NCI-H1436 (cell line): ENCODE measurements at places on chromosomes 1 and 21.

DNA sequence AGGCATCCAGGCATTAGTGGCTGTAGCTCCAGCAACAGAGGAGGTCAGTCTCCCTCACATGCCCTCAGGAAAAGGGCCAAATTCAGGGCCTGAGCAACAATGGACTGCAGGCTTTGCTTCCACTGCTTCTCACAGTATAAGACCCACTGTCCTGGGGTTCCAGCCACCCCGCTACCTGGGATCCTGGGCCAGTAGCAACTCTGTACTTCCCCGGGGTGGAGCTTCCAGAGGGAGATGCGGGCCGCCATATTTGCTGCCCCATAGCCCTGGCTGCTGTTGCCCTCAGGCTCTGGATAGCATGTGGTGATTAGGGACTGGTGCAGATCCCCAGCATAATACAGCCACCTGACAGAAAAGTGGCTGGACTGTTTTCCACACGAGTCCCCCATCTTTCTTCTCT, 201.1 kb upstream of the POGK start:
- no peak for DNase-seq

GRCh38 chr1:117372863-117373412, 5.7 kb downstream of the MAN1A2 start:
- no peak for DNase-seq

DNA sequence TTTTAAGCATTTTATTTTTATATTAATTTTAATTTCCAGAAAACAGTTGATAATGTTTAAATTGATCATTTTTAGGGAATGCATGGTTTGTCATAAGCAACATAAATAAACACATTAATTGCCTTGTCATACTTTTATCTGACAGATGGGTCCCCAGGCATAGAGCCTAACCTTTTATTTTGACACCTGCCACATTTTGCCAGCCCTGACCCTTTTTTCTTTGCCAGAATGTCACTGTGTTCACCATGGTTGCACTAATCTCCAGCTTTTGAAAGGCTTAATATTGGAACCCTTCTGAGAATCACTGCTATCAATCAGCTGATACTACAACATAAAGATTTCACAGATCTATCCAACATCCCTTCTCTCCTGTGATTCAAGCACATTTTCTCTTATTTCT, 56.0 kb upstream of the DPYD start:
- DNase-seq = no peak

DNA sequence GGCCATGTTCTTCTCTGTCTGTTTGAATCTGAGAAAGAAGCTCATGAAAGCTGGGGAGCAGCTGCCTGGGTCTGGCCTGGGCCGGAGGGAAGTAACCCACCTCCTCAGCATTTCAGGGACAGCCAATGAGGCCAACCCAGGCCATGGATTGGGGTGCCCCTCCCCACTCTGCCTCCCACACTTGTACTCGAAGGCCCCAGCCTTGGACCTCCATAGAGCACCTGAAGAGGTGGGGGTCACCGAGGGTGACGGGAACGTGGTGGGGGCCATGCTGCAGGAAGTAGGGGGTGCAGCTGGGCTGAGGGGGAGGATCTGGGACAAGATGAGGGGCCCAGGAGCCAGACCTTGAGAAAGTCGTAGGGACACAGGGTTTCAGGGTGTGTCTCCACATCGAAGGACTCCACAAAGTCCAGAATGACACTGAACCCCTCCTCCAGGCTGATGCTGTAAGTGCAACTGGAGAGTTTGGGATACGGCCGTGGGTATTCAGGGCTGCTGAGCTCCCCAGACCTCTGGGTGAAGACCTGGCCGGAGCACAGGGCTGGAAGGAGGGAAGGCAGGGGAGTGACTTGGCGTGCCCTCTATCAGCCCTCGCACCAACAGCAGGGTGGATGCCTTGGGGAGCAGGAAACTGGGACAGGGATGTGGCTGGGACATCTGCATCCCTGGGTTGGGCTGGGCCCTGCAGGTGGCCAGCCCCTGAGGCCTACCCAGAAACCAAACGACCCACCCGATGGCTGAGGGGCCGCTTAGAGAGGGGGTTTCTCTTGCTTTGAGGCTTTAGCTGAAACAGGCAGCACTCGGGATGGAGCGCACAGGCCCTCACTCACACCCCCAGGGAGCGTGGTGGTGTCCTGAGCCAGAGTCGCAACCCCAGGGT, 3.8 kb downstream of the MASP2 start:
- no peak for DNase-seq

DNA sequence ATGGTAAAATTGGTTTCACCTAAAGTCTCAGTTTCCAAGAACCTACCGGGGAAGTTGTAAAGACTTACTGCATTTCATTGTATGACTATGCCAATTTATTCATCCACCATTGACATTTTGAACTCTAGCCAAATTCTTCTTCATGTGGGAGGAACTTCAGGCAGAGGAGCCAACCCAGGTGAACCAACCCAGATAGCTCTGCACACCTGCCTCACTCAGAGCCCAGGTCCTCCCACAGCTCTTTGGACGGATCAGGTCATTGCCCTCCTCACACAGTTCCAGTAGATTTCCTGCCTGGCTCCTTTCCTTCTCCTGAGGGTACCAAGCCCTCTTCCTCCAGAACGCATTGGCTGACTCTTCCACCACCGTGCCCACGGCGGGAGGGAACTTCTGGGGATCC, 121.7 kb downstream of the DTL start:
- no peak for DNase-seq

DNA sequence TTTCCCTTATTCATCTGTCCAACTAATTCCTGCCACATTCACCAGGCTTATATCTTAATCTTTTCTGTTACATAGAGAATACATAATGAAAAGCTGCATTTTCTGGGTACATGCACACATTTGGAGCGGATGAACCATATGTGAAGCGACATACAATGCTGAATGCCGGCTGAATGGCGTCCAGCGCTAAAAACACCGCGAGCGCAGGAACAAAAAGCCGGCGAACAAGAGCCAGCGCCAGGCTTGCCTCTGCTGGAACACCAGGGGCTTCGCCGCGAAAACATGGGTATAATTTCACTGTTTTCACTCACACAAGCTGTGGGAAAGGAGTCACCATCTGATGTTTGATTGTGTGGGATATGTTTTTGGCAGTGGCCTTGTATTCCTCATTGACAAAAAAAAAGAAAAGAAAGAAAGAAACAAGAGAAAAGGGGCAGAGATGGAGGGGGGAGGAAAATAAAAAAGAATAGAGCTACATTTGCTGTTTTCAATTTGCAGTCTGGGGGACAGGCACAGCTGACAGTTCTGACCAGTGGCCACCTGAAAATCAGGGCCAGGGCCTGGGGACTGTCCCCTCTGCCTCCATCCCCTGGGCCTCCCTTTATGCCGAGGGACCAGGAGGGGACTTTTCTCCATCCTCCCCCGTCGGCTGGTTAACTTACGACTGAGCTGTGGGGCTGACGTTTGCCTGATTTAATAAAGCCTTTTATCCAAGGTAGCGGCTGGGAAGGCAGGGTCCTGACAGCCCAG, 70.2 kb upstream of the OLIG2 start:
- no peak for DNase-seq

GRCh38 chr1:152039886-152040285, 3.1 kb upstream of the S100A11 start:
- DNase-seq = peak; percentile 15

- DNase-seq = no peak
Measured at GRCh38 chr1:1157033-1157365, 16.7 kb upstream of the TTLL10 start.

DNA sequence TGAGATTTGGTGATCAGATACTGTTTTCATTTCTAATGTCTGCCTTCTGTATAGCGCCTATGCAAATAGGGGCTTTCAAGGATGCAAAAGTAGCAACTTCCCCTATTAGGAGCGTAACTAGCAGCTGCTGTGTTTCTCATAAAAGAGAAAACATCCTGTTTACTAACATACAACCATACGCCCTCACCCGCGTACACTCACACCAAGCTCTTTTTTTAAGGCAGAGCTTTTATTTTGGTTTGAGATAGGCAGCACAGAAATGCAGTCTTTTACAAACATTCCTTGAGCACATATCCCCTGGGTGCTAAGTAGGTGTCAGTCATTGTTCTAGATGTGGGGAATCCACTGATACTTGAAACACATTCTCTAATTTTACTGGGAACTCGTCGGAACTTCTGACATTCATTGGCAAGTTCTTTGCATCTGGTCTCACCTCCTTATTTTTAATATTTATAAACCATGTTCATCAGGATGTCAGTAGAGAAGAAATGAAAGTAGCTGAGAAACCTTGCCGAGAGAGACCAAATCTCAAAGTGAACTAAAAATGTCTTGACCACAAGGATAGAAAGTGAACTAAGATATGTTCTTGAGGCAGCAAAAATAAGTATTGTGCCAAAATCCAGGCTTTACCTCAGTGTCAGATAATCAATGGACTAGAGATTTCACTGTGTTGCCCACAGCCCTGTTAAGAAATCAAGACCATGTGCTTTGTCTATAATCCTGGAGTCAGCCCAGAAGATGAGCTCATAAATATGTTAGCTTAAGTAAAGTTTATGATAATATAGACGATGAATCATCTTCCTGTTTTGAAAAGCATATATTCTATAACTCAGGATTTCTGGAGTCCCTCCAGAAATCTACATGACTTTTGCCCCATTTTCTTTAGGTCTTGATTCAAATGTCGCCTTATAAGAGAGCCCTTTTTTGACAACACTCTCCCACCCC, 350.9 kb downstream of the ST6GALNAC3 start:
- no peak for DNase-seq

- no peak for DNase-seq
Measured at GRCh38 chr1:156359973-156360372, 9.0 kb upstream of the RHBG start.

GRCh38 chr1:4549930-4550329, 104.5 kb upstream of the AJAP1 start:
- no peak for DNase-seq

DNA sequence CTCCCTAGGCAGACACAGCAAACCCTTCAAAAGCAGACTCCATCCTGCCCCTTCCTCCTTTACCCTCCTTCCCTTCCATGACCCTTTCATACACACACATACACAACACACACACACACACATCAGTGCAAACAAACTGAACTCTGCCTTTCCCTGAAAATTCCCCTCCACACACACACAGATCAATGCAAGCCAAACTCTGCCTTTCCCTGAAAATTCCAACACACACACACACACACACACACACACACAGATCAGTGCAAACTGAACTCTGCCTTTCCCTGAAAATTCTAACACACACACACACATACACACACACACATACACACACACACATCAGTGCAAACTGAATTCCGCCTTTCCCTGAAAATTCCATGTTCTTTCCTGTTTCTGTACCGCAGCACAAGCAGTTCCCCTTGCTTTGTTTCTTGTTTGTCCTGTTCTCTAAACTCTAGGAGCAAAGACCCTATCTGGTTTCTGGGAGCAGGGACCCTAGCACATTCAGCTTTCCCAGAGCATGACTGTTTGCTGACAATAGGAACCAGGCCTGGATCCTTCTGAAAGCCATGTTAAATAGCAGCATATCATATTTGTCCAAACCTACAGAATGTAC, 91.0 kb downstream of the PTPN14 start:
- no peak for DNase-seq

DNA sequence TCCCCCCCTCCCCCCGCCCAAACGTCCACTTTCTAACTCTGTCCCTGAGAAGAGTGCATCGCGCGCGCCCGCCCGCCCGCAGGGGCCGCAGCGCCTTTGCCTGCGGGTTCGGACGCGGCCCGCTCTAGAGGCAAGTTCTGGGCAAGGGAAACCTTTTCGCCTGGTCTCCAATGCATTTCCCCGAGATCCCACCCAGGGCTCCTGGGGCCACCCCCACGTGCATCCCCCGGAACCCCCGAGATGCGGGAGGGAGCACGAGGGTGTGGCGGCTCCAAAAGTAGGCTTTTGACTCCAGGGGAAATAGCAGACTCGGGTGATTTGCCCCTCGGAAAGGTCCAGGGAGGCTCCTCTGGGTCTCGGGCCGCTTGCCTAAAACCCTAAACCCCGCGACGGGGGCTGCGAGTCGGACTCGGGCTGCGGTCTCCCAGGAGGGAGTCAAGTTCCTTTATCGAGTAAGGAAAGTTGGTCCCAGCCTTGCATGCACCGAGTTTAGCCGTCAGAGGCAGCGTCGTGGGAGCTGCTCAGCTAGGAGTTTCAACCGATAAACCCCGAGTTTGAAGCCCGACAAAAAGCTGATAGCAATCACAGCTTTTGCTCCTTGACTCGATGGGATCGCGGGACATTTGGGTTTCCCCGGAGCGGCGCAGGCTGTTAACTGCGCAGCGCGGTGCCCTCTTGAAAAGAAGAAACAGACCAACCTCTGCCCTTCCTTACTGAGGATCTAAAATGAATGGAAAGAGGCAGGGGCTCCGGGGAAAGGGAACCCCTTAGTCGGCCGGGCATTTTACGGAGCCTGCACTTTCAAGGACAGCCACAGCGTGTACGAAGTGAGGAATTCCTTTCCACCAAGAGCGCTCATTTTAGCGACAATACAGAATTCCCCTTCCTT, 158.1 kb downstream of the RUNX1 start:
- DNase-seq = no peak

GRCh38 chr1:223114871-223115270, 28.2 kb downstream of the TLR5 start:
- no peak for DNase-seq

DNA sequence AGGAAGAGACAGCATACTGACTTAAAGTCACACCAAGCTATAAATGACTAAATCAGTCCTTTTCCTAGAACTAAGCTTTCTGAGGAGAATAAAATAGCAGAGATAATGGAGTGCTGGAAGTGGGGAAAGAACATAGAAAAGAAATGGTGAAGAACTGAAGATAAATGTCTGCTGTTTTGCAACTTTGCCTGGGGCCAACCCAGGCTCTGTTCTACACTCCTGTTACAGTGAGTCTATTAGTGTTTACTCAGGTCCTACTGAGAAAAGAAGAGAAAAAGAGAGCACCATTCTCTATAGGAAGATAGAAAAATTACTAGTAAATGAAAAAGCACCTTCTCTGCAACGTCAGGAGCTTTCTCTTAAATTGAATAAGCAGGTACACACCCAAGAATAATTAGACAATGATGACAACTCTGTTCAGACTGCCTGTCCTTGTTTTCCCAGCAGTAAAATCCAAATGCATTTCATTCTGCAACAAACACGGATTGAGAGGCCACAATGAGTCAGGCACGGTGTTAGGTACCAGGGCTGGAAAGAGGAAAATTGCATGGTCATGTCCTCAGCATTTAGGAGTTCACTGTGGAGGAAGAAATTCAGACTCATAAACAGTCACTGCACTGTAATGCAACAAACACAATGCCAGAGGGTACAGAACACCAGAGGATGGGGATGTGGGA, 139.4 kb upstream of the CAMK1G start:
- DNase-seq = no peak
